ENCODE measurements at places on chromosomes 2 and 18.

GRCh38 chr2:71779774-71780105 is 326.4 kb downstream of the DYSF start:
- no peak for DNase-seq

DNA sequence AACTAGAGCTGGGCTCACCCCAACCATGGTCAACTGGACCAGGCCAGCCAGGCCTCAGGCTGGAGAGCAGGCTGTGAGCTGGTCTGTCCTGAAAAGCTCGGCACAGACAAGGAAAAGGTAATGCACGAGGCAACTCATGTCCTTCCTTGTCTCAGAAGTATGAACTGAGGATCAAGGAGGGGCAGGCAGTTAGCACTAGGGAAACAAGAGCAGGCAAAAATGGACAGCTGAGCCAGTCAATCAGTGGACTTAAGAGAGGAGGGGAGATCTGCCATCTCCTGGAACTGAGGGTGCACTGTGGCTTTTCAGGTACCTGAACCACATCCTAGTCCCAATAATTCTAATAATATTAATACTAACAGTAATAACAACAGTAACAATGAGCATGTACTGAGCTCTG is 20.6 kb upstream of the WIPF1 start:
- no peak for DNase-seq

- DNase-seq = no peak
These were observed 118.5 kb downstream of the TGFA start for GRCh38 chr2:70435138-70435537.

GRCh38 chr18:44896846-44897245 is 216.2 kb downstream of the SETBP1 start:
- DNase-seq = no peak

GRCh38 chr18:30967701-30968100 is 74.8 kb downstream of the DSC3 start:
- no peak for DNase-seq

GRCh38 chr2:217711188-217711587 is 291.6 kb downstream of the TNS1 start:
- DNase-seq = no peak

GRCh38 chr18:53909668-53910067 is 314.8 kb downstream of the MBD2 start:
- DNase-seq = no peak

- peak; percentile 14 for DNase-seq
These were observed 1.1 kb downstream of the IGFBP5 start for GRCh38 chr2:216694082-216694825.

DNA sequence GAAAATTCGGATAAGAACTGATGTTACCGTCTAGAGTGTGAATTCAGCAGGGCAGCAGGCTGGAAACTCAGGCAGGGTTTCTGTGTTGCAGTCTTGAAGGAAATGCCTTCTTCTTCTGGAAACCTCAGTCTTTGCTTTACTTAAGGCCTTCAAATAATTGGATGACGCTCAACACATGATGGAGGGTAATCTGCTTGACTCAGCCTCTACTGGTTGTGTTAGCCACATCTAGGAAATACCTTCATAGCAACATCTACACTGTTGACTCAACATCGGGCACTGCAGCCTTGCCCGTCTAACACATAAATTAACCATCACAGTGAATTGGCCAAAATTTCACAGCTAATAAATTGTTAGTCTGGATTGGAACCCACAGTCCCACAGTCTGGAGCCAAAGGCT is 37.2 kb downstream of the YPEL5 start:
- no peak for DNase-seq

GRCh38 chr2:112305132-112305531 is 29.7 kb downstream of the ZC3H6 start:
- DNase-seq = no peak

- DNase-seq = no peak
These were observed 667.0 kb downstream of the TSN start for GRCh38 chr2:122422384-122422991.

GRCh38 chr2:40384714-40385113 is 67.2 kb downstream of the SLC8A1 start:
- DNase-seq = no peak

GRCh38 chr2:152406119-152406835 is 71.3 kb downstream of the FMNL2 start:
- DNase-seq = no peak

GRCh38 chr2:197145471-197146056 is 165.0 kb downstream of the ANKRD44 start:
- DNase-seq = no peak

- DNase-seq = no peak
These were observed 409.5 kb downstream of the TSN start for GRCh38 chr2:122164964-122165363.

- DNase-seq = no peak
These were observed 7.3 kb upstream of the PTPRM start for GRCh38 chr18:7559709-7560319.

DNA sequence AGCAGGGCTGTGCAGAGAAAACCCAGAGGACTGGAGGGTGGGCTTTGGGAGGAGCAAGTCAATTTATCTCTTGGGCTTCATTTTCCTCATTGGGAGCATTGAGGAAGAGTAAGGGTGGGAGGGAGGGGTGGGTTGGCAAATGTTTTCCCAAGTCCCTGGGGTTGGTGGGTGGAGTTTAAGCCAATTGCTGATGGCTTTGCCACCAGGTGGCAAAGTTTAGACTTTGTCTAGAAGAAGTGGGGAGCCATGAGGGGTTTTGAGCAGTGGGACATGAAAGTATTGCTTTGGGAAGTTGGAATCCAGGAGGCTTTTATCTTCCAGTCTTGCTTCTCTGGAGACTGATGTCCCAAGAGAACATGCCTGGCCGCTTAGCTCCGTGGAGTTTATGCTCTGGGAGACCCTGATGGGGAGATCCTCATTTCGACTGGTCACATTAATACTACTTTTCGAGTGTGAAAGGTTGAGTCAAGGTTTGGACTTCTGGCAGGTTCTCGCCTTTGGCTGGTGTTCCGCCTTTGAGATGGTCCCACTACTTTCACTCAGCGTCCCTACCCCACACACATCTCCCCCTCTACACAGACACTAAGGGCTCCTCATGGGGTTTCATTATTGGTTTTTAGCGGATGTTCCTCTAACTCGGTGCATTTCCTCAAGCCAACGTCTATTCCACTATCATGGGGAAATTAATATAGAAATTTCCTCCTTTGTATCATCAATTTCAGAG is 126.7 kb downstream of the PRKCE start:
- DNase-seq = no peak

DNA sequence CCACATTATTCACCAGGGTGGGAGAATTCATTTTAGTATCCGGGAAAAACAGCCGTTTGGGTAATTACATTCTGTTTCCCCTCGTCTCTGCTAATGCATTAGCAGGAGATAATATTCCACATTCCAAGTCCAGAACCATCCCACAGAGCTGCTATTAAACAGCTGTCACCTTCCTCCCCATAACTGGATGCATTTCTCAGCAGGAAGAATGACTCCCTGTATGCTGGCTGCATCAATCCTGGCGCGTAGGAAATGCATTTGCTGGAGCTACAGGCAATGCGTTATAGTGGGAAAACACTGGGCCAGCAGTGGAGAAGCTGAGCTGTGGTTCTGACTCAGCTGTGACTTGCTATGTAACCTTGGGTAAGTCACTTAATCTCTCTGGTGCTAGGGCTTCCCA is 246.0 kb downstream of the CLIP4 start:
- DNase-seq = no peak

DNA sequence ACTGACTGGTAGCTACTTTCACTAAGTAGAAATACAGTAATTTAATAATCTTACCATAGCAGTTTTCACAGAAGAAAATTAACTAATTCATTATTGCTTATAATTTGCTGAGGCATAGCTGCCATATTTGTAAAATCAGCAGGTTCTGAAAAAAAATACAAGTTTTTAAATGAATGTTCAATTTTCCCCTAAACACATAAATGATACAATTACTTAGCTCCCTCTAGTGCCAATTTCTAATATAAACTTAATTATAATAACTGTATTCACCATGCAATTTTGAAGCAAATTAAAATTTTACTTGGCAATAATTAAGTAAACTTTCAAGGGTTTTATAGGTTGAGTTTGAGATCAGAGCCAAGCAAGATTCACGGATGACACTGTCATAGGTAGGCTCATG is 1321.6 kb upstream of the ACVR2A start:
- no peak for DNase-seq

GRCh38 chr2:65436824-65437221 is 4.4 kb upstream of the SPRED2 start:
- no peak for DNase-seq

DNA sequence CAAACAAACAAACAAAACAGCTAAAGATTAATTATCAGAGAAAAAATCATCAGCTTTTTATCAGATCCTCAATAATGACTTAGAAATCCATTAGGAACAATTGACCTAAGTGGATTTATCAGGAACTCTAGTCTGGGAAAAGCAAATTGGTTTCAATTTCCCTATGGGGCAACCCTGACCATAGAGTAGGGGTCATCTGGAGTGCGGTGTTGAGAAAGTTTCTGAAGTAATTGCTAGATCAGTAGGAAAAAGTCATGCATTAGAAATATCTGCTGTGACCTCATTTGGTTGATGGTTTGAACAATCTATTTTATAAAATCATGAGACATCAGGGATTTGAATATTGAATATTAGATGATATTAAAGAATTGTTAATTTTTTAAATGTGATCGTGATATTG is 507.9 kb downstream of the TXNL1 start:
- DNase-seq = no peak

GRCh38 chr2:132891498-132891897 is 221.5 kb upstream of the LYPD1 start:
- DNase-seq = no peak

DNA sequence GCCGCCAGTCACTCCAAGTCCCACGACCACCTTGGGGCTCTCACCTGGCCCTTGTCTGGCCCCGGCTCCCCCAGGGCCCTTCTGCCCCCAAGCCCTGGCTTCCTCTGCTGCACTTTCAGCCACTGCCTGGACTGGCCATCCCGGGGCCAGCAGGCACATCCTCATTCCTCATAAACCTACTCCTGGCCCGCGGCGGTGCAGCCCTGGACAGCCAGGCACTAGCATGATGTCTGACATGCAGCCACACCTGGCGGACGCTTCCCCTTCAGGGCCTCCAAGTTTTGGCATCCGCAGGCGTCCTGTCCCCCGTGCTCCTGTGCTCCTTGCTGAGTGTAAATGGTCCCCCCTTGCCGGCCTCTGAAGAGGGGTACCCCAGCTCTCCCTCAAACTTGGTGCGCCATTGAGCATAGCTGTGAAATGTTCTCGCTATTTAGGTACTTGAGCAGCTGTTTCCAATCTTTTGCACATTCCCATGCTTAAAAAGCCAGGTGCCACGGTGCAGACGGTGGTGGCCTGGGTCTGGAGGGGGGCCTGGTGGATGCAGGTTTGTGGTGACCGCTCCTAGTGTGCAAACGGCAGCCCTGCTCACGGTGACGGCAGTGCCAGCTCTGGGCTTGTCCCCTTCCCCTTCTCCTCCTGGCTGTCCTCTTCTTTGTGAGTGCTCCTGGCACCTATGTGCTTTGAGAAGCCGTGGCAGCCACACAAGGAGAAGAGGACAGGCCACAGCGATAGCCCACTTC is 123.8 kb downstream of the MBP start:
- DNase-seq = no peak

DNA sequence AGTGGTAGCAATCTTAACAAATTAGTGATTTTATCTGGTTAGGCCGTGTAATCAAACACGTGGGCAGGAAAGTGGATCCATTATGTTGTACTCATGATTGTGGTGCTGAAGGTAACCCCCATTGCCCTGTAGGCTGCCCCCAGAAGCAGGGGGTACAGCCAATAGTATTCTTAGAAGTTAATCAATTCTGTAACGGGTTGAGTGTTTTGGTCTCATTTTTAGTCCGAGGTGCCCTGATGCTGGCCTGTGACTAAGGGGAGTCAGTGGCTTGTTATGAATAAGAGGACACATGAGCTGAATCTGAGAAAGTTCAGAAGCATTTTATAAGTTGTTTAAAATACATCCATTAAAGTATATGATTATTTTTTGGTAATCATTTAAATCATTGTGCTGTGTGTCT is 8.6 kb downstream of the EPAS1 start:
- DNase-seq = no peak

- no peak for DNase-seq
These were observed 97.1 kb downstream of the AQP4 start for GRCh38 chr18:26768385-26768784.

DNA sequence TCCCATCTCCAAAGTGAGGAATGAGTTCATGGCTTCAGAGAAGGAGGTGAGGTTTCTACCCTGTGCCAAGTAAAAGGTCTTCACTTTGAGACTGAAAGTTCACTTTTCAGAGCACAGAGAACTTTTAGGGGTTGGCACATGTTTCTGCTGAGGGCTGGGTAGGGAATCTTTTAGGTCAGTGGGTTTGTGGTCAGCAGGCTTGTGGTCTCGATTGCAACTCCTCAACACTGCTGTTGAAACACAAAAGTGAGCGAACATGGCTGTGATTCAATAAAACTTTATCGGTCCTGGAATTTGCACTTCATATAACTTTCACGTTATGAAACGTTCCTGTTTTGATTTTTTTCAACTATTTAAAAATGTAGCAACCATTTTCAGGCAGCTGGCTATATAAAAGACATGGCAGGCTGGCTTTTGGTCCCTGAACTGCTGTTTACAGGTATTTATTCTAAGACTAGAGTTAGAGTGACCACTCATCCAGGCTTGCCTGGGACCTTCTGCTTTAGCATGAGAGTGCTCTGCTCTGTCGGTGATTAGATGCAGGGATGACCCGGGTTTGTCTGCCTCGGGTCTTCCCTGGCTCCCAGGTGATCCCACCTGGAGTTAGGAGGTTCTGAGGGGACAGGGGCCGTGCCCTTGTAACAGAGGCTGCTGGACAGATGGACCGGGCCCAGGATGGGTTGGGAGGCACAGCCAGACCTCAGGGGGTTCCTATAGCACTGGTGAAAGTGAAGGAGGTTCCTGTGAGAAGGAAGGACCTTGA is 62.7 kb upstream of the TAF1B start:
- DNase-seq = no peak

GRCh38 chr2:9656270-9656766 is 25.5 kb upstream of the YWHAQ start:
- DNase-seq = no peak

DNA sequence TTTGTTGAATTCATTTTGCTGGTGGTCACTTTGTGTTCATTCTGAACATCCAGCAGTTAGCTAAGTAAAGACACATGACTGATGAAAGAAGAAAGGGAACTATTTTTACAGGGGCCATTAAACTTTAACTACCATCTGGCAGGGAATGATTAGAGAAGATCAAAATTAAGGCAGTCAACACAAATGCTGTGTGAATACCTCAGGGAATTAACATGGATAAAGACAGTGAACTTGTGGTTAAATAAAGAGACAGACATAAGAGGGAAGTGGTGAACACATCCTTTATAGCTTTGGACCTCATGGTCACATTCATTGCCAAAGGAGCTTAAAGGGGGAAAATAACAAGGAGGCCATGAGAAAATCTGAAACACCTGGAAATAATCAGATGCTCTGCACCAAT is 52.6 kb upstream of the ATP5MC3 start:
- no peak for DNase-seq

DNA sequence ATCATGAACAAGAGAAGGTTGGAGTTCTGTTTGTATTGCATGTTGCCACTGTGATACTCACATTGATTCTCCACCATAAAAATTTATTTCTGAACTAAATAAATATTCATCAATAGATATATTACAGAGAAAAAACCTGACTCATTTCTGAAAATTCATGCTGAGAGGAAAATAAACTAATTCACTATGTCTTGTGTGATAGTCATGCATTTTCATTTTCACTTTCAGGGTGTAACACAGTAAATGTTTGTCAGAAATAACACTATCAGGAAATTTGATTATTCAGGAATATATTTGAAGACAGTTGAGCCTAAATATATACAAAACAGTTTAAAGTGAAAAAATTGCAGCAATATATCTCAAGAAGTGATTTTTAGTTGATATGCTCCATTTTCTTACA is 335.2 kb downstream of the KCNJ3 start:
- no peak for DNase-seq

Measured in effector CD8-positive, alpha-beta T cell (primary cell).